Activated effector memory CD4-positive, alpha-beta T cell treated with anti-CD3 and anti-CD28 coated beads, Interleukin-2, amount 50 U/mL, for 16 hours (primary cell): ENCODE measurements at places on chromosomes 7 and 10.

DNA sequence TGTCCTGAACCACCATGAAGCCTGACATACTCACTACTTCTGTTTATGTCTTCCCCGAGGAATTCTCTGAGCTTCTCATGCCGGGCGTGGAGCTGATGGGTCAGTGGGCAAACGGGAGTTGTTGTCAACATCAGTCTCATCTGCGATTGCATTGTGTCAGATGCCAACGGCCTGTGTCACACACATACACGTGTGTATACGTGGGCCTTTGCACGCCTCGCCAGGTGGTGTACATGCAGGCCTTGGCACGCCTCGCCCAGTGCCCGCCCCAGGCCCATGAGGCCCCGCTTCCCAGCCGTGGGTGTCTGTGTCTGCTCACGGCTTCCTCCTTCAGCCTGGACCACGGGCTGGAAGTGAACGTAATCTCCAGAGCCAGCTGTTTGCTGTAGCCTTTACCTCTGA, 7.5 kb upstream of the CSGALNACT2 start:
- peak; percentile 61 for DNase-seq

DNA sequence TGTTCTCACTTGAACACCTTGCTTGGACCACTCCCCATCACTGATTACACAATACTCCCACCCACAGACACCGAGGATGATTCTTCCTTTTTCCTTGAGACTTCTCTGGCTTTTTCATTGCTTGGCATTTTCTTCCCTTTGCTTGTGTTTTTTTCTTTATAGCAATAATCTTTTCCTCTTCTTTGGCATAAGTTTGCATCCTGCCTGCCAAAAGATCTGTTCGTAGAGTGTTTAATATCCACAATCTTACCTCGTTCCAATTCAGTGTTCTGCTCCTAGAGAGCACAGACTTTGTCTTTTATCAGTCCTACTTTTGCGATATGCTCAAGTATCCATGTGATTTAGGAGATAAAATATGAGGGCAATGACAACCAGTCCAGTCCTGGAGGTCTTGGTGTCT, 303.3 kb upstream of the CDC14C start:
- no peak for DNase-seq

- DNase-seq: no peak
Observed at GRCh38 chr10:28180654-28181053, 122.2 kb downstream of the MPP7 start.

DNA sequence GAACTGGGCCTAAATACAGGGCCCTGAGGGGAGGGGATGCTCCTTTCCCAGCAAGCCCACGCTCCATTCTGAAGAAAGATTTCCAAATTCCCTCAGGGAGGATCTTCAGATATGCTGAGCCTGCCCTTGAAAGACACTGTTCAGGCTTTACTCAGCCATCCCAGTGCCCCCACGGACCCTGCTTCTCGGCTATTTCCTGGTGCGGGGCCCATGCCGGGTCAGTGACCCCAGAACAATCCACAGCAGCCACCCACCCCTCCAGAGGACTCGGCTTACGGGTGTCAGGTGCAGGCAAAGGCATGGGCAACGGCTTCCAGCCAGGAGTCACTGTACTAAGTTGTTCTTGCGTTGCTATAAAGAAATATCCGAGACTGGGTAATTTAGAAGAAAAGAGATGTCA, 137.1 kb downstream of the OAT start:
- DNase-seq: peak; percentile 19

- DNase-seq: no peak
Observed at GRCh38 chr7:72163271-72163670, 248.9 kb downstream of the CALN1 start.

DNA sequence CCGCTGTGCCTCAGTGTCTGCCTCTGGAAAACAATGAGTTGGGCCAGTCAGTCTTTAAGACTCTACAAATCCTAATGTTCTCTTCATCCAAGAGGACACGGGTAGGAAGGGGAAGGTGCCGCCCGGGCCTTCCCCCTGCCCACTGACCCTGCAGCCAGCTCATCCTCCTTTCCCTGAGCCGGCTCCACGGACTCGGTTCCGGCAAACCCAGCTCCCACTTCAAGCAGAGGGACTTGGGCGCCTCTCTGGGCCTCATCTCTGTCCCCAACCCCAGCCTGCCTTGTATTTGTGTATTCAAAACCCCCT, 95.6 kb downstream of the C10orf105 start:
- DNase-seq: no peak

DNA sequence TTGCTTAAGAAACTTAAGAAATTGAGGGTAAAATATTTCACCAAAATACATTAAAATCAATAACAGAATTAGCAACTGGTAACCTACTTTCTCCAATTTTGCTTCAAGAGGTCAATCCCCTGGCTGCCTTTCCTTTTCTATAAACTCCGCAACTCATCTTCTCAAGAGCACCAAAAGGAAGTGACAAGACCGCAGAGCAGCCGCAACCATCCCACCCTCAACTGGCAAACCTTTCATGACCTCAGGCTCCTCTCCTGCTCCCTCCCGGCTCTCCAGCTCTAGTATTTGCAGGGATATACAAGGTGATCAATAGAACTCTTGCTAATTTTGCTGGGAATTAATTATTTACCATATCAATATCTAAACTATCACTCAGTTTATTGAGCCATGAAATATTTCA, 88.9 kb downstream of the ATE1 start:
- no peak for DNase-seq

DNA sequence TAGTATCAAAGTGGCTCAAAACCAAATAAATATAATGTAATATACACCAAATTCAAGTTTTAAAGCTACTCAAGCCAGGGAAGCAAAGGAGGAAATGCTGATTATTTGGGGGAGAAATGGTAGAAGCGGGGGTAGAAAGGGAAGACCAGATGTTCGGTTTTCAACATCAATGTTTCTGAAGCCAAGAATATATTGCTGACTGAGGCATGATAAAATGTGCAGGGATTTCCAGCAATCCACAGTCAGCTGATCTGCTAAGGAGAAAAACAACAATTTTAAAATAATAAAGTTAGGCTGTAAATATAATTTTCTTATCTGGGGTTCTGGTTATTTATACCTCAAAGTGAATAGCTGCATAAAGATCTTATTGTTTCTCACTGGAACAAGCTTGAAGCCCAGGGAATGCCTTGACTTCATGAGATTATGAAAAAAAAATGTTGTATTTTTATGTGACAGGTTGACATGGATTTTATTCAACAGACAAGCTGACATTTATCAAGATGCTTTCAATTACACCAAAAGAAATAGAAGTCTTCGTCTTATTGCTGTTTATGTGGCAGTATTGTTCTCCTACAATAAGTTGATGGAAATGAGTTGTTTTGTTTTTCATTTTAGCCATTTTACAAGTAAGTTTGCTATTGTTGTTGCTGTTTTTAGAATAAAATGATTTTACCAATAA, 28.6 kb upstream of the BMPER start:
- DNase-seq: no peak

GRCh38 chr7:30904561-30904960, 7.1 kb upstream of the AQP1 start:
- no peak for DNase-seq

GRCh38 chr10:132679217-132679595, 106.7 kb downstream of the NKX6-2 start:
- peak; percentile 30 for DNase-seq

DNA sequence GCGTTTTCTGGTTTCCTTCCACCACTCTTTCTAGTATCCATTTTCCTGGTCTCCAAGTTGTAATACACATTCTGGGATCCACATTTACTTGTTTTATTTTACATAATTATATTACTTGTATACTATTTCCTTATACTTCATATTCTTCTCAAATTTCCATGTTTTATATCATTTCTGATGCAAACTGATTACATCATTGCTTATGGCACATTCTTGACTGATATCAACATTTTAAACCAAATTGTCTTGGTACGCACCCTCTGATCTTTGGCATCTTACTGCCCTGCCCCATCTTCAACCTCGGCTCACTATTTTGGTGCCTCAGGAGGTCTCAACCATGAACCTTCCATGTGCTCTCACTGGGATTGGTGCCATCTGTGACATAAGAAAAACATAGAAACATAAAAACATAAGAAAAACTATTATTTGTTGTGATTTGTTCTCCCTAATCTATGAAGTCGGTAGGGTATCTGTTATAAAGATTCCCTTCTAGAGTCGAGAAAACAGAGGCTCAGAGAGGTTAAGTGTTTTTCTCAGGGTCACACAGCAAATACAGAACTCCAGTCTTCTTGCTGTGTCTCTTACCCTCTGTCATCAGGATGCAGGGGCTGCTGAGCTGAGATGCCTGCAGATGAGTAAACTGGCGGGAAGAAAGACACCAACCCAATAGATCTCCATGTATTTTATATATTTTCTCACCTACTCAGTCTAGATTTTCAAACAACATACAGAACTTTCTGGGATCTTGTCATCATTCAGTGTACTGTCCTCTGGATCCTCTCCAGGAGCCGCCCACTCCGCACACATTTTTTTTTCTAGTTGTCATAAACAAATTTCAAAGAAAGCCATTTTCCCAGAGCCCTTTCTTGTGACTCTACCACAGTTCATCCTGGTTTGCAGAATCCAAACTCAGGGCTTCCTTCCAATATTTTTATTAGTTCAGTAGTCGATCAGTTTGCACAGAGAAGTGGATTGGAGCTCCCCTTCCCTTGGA, 79.5 kb downstream of the PARP12 start:
- no peak for DNase-seq

DNA sequence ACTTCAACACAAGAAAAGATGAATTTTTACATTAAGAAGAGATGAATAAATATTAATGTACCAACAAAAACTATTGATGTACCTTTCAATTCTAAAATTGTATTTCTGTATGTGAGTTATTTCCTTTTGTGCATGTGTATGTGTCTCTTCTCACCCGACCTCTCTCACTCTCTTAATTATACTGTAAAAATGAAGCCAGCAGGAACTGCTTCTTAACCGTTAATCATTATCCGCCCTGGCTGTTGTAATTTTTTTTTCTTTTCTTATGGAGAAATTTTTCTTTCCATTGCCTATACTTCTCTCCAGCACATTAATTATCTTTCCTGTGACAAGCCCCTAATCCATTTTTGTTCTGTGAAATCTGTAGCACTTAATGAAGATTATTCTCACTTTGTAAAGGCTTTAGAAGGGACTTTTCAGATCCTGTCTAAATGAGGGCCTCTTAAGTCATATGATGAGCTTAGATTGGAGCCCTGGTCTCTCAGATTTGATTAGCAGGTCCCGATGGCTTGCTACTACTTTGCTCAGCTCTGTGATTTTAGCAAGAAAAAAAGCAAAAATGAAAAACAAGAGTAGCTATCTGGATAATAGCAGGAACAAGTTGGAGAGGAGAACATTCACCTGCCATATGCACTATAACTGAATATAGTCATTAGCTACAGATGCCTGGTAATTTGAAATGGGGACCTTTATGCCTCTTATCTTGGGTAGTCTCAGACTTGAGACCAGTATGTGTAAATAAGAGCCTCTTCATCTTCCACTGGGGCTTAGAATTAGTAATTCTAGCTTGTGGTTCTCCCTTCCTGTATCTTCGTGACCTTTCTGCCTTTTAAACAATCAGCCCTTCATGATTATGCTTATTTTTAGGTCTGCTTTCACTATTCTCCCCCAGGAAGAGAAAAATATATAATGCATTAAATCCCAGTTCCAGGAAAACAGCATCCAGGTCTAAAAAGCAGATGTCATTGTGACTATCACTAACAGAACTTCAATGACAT, 80.0 kb upstream of the COL1A2 start:
- DNase-seq: no peak

GRCh38 chr10:102645741-102646609, 1.7 kb downstream of the TRIM8 start:
- peak; percentile 90 for DNase-seq

DNA sequence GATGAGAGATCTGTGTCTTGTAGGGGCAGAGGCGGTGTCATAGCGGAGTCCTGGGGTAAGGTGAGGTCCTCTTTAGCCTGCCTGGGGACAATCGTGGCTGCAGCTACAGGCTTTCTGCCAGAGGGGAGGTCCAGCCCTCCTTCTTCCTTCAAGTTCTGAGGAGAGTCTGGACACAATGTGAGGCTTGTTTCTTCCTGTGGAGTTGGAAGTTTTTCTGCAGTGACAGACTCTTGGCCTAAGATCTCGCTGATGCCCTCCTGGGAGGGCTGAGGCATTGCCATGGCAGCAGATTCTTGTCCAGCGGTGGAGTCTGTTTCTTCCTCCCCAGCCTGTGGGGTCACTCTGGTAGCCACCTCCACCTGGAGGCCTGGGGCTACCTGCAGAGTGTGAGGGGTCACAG, 4.4 kb downstream of the NACAD start:
- no peak for DNase-seq

DNA sequence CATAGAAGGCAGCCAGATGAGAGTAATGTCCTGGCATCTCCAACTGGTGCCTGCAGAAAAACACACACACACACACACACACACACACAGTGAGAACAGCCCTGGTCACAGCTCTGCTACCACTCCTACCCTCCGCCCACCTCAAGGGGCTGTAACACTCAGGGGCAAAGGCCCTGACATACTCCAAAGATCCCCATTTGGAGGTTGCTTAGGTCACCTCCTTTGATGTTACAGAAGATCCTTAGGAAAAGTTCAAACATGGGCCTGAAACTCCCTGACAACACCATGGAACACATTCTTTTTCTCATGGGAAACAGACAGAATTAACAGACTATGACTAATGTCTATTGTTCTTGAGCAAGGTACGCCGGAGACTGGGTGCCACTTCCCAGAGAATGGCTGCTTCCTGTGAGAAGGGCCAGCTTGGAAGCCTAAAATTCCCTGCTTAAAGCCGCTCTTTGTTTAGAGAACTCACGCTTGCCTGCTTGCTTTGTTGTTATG, 27.7 kb downstream of the DENND11 start:
- no peak for DNase-seq

GRCh38 chr10:28587270-28587969, 54.5 kb downstream of the WAC start:
- no peak for DNase-seq

DNA sequence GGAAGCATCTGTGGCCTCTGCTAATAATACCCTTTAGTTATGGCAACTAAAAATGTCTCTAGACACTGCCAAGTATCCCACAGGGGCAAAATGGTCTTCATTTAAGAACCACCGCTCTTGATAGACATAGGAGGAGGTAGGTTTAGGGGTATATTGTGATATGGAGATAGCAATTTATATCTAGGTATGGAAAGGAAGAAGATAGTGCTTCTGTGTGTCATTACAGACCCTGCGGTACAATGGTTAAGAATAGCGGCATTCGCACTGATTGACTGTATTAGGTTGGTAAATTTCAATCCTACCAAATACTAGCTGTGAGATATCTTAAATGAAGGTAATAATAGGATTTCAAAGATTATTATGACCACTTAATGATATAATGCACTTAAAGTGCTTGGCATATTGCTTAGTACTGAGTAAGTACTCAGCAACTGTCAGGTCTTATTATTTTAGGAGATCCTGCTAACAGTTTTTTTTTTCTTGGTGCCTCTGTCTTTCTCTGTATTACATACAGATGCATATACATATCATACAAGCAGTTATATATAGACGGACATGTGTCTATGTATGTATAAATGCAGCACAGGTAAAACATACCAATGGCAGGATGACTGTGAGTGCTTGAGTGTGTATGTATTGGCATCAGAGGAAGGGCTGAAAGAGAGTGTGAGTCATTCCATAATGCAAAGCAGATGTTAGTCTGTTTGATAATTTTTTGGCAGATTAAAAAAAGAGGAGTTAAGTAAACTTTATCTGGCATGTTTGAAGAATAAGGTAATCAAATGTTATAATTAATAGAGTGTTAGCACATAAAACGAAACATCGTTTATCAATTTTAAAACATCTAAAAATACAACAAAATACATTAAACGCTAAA, 50.0 kb upstream of the ITGB8 start:
- DNase-seq: no peak
